ENCODE measurements at places on chromosomes 12 and 14.
A peak's percentile ranks its signal among the peaks of the same experiment; 100 is the strongest.

- no peak for DNase-seq
Measured at GRCh38 chr14:67977434-67978034, 158.0 kb downstream of the RAD51B start.

DNA sequence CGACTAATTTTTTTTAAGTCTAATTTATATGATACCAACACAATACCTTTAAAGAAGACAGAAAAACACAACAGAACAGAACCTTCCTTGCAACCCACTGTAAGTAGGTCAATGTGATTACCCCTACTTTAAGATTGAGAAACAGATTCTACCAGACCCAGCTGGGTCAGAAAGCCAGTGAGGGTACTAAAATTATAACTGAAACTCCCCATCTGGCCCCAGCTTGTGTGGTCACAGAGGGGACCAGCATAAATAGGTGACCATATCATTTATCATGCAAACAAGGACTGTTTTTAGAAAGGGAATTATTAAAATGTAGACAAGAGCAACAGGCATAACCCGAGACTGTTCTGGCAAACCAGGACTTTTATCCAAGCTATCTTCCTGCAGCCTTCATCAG, 30.1 kb upstream of the FRMD6 start:
- no peak for DNase-seq

GRCh38 chr12:124498275-124499189, 68.9 kb downstream of the NCOR2 start:
- DNase-seq = peak; percentile 87

- no peak for DNase-seq
Measured at GRCh38 chr14:78254911-78255461, 84.8 kb downstream of the NRXN3 start.

DNA sequence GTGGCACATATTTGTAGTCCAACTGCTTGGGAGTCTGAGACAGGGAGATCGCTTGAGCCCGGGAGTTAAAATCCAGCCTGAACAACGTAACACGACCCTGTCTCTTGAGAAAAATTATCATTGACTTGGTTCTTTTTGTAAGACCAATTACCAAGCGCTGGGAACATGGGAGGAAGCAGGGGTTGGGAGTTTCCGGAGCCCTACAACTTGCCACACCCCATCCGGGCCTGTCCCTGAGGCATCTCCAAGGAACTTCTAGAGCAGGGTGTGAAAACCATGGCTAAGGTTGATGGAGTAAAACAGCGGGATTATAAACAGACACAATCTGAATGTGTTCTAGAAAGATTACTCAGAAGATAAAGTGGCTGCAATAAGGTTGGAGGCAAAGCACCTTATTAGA, 10.3 kb downstream of the PLXNC1 start:
- no peak for DNase-seq

- no peak for DNase-seq
Measured at GRCh38 chr12:79522257-79522988, 168.3 kb downstream of the PAWR start.

DNA sequence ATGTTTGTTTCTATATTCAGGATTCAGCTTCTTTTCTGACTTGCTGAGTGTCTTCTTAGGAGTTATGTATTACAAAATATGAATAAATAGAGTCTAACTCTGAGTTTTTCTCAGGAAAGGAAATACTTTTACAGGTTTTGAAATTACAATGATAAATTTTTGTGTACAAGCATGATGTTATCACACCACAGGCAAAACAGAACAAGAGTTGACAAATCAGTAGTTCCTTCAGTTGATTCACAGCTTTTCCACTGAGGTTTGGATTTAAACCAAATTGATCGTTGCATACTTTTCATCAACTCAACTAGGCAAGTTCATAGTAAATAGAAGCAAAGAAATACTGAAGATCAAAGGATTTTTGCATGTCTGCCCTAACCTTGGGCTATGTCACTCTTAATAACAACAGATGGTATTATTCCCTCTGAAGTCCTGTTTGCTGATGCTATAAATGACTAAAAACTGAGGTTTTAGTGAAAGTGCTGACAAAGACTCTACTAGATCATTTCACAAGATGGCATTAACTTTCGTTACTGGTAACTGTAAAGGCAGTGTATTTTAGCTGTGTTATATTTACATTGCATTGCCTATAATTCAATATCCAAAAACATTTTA, 520.2 kb downstream of the FLRT2 start:
- no peak for DNase-seq

DNA sequence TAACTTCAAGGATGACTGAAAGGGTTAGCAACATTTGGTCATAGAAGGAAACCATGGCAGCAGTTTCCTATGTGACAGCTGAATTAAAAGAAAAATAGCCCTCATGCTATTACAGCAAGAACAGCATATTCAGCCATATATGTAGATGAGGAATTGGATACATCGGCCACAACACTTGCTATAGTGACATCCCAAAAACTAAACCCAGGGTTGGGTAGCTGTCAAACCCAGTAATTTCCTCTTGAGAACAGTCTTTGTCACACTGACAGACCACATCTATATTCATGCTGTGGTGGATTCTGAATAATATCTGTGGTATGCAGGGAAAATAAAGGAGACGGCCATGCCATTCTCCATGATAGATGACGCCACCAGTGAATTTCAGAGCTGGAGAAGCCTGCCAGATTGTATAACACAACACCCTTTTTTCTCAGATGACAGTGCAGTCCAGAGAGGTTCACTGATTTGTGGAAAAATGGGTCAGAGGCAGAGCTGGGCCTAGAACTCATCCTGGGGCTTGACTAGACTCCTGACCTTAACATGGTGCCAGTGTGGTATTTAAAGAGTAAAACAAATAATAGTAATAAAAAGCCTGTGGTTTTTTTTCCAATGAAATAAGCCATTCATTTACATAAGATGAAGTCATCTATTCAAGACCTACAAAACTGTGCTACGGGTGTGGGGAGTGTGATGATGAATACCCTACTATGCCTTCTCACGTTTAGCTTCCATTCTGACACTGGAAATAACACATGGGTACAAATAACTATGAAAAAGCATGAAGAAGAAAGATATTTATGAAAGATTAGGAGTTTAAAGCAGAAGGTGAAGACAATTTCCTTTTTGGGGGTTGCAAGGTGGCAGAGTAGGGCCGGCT, 32.3 kb downstream of the EFCAB11 start:
- peak; percentile 81 for DNase-seq

- DNase-seq = no peak
Measured at GRCh38 chr12:131720921-131721320, 10.0 kb downstream of the SFSWAP start.

DNA sequence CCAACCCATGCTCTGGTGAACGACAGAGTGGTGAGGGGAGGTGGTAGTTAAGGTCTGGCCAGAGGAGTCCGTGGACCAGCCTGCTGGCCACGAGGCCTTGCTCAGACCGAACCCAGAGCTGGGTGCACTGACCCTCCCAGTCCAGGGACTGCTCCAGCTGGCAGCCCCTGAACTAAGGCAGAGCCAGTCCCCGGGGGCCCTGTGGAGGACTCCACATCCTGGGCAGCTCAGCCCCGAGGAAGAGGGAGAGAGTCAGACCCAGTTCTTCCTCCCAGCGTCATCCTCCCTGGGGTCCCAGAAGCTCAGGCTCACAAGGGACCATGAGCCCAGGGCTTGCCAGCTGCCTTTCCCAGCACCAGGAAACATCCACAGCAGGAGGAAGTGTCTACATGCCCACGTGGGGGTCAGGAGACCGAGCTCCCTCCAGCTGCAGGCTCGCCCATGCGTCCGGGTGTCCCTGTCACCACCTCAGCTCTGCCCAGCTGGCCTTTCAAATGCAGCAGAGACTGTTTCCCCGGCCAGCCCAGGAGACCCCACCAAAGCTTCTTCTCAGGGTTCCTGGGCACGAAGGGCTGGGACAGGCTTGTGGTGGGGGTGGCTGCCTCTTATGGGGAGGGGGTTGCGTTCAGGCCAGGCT, 194.4 kb downstream of the KIF26A start:
- no peak for DNase-seq

GRCh38 chr14:55316564-55316963, 45.3 kb downstream of the FBXO34 start:
- no peak for DNase-seq

GRCh38 chr12:108273217-108273616, 65.9 kb downstream of the CMKLR1 start:
- no peak for DNase-seq

DNA sequence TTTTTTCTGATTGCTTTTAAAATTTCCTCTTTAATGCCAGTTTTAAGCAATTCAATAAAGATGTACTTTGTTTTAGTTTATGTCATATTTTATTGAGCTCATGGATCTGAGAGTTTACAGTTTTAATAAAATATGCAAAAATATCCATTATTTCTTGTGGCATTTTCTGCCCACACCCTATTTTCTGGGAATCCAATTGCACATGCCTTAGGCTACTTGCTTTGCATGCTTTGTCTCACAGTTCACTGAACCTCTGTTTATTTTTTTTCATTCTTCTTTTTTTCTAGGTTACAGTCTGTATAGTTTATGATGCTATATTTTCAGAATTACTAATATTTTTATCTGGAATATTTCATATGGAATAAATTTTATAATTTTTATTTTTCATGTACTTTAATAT, 1258.0 kb downstream of the FSCB start:
- peak; percentile 16 for DNase-seq

GRCh38 chr14:88005050-88005481, at the start of gene GPR65:
Gene GPR65, plus strand, starts transcription at chr14:88005135. Its CDS starts 5,713 bp downstream, at chr14:88010848.
- DNase-seq = no peak

DNA sequence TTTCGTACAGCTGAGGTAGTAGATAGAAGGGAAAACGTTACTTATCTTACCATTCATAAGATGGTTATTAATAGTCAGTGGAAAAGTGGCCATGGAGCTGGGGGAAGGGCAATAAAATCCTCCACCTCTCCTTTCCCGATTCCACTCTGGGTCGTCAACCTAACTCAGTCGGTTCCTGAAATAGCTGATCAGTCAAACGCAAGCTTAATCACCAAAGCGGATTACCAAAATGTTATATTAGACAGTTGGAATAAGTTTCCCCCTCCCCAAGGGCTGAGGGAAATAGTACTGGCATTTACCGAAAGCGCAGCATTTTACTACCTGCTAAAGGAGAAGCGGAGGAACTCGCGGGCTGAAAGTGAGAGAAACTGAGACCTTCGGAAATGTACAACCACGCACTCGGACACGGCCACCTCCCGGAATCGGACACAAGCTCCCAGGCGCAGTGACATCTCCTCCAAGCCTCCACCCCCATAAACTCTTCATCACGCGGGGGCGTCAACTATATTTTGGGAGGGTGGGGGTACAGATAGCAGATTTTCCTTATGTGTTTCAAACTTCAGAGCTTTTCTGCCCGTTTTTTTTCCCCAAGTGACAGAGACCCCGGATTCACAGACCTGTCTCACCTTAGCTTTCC, 1.2 kb downstream of the PPM1H start:
- DNase-seq = no peak

DNA sequence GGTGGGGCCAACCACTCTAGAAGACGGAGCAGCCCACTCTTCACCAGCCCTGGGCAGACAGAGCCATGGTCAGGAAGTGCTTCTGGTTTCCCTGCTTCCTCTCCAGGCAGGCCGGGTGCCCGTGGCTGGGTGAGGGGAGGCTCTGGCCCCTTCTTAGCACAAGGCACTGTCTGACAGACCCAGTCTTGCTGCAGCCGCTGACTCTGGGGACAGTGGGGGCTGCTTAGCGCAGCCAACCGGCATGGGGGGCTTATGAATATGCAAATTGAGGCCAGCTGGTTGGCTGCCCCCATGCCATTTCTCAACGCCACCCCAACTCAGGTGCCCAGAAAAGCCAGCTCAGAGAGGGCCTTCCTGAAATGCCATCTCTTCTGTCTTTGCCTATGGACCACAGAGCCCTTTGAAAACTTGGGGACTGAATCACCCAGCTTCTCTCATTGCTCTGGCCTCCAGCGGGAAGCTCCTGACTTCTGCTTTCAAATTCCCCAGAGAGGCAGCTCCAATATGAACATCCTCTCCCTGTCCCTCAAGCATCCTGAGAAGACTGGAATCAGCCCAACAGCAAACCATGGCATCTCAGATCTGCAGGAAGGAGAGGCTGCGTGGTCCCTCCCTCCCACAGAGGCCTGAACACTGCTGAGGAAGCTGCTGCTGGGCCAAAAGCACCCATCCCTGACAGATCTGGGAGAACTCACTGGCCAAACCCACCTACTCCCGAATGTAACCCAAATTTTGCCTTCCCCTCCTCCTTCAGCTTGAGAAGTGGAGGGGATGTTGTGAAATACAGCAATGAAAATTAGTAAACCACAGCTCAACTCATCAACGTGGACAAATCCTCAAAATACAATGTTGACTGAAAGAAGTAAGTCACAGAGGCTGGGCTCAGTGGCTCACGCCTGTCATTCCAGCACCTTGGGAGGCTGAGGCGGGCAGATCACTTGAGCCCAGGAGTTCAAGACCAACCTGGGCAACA, at the start of gene PROX2:
PROX2 (minus strand) TSS at position 205 of the 973 bp plus-strand sequence. CDS start 12,311 bp downstream, outside the sequence.
- peak; percentile 43 for DNase-seq

DNA sequence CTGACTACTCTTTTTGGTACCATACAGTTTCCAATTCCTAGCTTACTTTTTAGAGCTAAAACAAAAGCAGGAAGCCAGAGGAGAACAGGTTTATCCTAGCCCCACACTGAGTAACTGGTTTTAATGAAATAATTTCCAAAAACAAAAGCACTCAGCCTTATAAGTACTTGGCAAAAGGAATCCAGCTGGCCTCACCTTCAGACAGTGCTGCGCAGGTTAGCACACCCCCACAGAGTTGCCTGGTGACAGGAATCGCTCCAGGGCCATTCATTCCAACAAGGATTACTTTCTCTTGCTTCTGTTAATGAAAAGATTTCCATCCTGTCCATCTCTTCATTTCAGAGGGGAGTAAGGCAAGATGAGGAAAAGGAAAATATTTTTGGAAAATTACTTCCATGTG, 84.6 kb downstream of the SCFD1 start:
- no peak for DNase-seq

GRCh38 chr14:75979071-75979571, 2.7 kb downstream of the TGFB3 start:
- peak; percentile 29 for DNase-seq

Measured in fibroblast of gingiva (primary cell).